ENCODE measurements at places on chromosomes 5 and 9.

DNA sequence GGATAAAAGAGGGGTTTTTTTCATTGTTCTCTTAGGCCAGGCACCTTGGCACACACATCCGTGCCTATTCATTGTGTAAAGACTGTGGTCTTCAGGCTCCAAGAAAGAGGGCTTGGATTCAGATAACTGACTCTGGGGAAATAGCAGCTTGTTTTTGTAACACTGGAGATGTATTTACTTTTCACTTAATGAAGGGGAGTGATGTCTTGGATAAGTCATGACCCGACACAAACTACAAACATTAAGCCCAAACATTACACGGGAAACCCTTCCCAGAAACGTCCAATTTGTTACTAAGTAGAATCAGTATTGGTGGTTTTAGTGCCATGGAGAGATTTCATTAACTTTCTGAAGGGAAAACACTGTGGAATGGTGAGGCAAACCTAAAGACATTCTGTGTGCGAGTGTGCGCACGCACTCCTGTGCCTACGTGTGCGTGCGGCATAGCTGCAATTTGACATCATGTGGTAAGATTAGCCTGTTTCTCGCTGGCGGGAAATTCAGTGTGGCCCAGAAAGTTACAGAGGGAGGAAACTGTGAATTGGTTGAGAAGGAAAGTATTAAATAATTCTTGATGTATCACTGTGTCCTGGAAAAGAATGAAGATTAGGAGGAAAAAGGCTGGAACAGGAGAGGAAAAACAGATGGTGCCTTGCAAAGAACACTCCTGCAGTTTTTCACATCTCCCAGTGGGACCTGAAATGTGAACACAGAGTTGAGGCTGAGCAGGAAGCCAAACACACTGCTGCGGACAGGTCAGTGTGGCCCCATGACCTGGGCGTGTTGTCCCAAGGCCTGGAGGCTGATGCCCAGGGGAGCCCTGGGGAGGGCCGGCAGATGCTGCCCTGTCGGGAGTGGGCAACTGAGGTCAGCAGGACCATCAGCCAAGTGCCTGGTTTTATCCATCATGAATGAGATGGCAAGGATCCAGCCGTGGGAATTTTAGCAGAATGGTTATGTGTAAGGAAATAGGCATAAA, 108.5 kb downstream of the GAS1 start:
- no peak for DNase-seq

GRCh38 chr9:21993893-21994555, at the start of gene CDKN2A:
TSS of gene CDKN2A (minus strand) at chr9:21994392.
- peak; percentile 62 for DNase-seq

GRCh38 chr9:109258481-109259302, 62.2 kb downstream of the EPB41L4B start:
- no peak for DNase-seq

DNA sequence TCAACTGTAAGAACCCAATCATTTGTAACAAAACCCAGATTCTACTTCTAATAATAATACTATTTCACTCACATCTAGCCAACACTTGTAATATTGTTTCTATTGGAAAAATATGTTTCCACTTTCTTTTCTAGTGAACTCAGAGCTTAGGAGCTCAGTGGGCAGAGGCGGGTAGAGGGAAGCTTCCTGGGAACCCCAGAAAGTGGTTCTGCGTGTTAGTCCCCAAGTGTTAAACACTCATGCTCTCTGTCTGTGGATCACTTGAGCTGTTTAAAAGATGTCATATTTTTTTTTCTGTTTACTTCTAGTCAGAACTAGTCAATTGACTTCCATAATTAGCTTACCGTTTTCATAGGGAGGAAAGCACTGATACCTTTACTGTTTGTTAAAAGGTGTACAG, 20.6 kb downstream of the SNX18 start:
- no peak for DNase-seq

DNA sequence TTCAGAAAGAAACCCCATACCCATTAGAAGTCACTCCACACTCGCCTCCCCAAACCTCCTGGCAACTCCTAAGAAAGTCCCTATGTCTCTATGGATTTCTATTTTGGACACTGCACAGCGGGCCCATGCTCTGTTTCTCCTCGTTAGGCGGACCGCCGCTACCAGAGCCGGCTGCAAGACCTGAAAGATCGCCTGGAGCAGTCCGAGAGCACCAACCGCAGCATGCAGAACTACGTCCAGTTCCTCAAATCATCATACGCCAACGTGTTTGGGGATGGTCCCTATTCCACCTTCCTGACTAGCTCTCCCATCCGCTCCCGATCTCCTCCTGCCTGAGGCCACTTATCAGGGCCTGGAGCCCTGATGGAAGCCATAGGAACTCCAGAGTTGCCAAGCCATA, 4.6 kb upstream of the GLE1 start:
- no peak for DNase-seq

DNA sequence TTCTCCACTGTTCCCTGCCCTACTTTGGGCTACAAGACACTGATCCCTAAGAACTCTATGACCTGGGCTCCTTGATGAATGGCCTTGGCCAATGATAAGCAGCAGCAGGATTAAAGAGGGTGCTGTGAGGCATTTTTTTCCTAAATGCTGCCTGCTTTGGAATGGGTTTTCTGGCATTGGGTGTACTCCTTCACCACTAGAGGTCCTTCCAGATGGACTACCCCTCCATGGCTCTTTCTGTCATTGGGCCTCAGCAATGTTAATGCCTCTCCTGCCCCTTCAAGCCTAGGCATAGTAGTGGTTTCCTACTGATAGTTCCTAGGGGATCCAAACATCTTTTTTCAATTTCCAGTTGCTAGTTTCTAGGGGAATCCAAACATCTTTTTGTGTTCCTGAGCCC, 319.3 kb upstream of the RPS23 start:
- no peak for DNase-seq

DNA sequence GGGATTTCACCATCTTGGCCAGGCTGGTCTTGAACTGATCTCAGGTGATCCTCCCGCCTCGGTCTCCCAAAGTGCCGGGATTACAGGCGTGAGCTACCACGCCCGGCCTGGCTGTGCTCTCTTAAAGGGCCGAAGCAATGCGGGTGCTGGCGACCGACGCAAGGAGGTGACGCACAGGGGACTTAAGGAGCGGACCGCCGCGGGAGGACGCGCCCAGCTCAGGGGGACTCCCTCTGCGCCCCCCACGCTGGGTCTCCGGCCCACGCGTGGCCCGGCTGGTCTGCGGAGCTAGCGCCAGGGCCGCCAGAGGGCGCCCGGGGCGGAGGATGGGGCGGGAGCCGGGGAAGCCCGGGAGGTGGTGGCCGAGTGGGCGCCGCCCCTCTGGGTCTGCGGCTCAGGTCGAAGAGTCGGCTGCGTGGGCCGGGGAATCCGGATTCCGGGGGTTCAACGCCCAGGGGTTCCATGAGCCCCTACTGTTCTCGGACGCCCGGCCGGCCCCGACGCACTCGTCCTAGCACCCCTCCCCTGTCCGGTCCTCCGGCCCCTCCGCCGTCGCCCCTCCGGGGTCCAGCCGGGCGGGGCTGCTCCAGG, 502 bp upstream of the CERCAM start:
- DNase-seq = peak; percentile 70

DNA sequence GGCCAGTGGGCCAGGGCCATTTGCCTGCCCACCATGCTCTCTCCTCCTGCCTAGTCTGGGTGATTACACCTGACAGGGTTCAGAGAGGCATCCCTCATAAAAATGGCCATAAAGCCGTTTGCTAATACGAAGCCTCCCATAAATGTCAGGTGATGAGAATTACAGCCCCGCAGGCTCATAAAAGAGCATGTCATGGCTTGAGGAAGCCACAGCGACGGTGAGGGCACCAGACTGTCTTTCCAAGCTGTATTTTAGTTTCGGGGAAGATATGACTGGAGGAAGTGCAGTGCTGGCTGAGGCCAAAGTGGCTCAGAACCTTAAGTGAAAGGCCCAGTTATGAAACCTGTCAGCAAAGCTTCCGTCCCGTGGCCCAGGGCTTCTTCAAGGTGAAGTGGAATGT, 18.5 kb upstream of the TCERG1 start:
- DNase-seq = no peak

- no peak for DNase-seq
Measured at GRCh38 chr5:150503386-150503785, 4.5 kb upstream of the NDST1 start.

DNA sequence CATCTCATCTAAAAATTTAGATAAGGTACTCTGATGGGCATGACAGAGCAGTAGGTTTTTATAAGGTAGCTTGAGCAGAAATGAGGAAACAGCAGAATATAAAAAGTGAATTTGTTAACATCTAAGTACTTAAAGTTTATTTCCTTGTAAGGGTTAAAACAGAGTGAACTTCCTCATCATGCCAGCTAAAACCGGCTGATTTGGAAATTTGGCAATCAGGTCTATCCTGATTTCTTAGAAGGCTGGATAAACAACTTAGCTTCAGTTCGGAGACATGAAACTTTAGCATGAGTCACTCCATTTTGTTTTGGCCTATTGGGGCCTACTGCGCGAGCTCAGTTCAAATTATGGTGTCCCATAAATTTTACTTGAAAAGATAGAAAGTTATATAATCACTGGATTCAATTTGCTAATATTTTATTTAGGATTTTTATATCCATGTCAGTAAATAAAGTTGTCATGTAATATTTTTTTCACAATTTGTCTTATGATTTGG, 241.6 kb upstream of the RORB start:
- no peak for DNase-seq

- DNase-seq = no peak
Measured at GRCh38 chr5:74149395-74149794, 491.1 kb downstream of the ENC1 start.

- DNase-seq = no peak
Measured at GRCh38 chr9:74025402-74025925, 471.7 kb upstream of the RORB start.

DNA sequence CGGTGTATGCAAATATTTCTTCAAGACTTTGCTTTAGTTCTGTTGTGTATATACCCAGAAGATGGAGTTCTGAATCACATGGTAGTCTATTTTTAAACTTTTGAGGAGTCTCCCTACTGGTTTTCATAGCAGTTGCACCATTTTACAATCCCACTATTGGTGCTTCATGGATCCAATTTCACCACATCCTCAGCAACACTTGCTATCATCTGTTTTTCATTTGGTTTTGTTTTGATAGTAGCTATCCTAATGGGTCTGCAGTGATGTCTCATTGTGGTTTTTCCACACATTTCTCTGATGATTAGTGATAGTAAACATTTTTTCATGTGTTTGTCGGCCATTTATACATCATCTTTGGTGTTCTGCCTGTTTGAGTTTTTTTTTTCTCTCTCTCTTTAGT, 1339.3 kb downstream of the EFNA5 start:
- DNase-seq = no peak

- DNase-seq = no peak
Measured at GRCh38 chr9:33065157-33066076, 11.1 kb downstream of the SMU1 start.

GRCh38 chr5:159319832-159320231, 10.5 kb downstream of the IL12B start:
- DNase-seq = no peak

DNA sequence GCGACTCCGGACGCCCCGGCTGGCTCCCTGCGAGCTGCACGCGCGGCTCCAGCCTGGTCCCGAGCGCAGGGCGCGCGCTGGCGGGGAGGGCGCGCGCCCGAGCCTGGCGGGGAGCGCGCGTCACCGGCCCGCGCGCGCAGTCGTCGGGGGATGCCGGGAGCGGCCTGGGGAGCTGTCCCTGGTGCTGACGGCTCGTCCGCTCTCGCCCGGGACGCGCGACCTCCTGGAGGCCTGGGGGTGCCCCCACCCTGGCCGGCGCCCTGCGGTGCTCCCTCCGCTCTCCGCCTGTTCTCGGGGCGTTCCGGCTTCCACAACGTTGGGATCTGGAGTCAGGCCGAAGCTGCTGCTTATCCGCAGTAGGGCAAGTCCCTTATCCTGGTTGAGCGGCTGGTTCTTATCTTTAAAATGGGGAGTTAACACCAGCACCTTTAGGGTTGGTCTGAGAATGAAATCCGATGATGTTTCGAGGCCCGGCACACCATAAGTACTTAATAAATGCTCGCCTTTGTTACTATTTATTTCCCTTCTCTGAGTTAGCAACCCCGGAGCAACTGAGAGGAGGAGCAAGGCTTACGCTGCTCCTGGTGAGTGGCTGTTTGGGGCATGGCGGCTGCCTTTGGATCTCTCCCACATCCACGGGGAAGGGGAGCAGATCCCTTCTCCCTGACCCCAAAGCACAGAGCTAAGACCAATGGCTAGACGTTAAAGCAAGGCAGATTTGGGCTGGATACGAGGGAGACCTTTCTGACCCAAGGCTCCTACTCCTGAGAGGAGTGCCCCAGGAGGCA, at the start of gene FAM163B:
Gene FAM163B (minus strand): TSS at position 79 of the 788 bp plus-strand sequence. CDS start 29,166 bp downstream, outside the sequence.
- DNase-seq = no peak

- peak; percentile 45 for DNase-seq
Measured at GRCh38 chr9:68546596-68547390, 6.1 kb upstream of the TMEM252 start.

GRCh38 chr9:128928624-128929023, 7.8 kb downstream of the PHYHD1 start:
- DNase-seq = no peak

GRCh38 chr5:167104351-167104750, 1187.1 kb upstream of the WWC1 start:
- DNase-seq = no peak

- DNase-seq = no peak
Measured at GRCh38 chr5:71953866-71954265, 153.4 kb upstream of the MAP1B start.

DNA sequence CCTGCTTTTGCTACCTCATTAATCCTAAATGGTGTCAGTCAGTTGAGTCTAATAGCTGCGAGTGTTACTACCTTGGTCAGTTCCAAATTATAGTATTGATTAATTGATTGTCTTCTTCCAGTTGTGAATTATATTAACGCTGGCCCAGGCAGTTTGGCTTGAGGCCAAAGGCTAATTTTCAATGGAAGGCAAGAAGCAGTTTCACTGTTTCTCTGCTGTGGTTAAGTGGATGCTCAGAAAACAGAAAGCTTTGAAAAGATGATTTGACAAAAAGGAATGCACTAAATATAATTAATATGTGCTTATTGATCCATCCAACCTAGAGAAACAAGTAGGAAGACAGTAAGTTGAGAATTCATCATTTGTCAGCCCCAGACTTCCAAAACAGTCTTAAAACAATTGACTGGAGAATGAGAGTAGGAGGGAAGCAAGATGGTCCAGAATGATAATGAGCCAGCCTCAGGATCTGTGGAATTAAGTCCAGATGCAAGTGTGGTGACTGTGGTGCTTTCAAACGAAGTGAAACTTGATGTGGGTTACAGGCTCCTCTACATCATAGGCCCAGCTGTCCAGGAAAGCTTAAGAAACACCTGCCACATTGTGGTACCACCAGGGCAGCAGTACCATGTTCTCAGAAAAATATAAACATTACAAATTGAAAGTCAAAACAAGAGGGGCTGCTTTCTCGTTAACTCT, 1371.0 kb upstream of the DMAC1 start:
- no peak for DNase-seq

- DNase-seq = no peak
Measured at GRCh38 chr5:6408260-6408596, 29.9 kb upstream of the MED10 start.

All from CD4-positive, alpha-beta T cell treated with Interleukin-15 for 1 hour (primary cell).